ENCODE measurements at places on chromosomes 13 and 19. TPM values are rescaled to one million over a fixed set of nuclear protein-coding genes. Genes with fewer than 3 reads are reported as not detected.

DNA sequence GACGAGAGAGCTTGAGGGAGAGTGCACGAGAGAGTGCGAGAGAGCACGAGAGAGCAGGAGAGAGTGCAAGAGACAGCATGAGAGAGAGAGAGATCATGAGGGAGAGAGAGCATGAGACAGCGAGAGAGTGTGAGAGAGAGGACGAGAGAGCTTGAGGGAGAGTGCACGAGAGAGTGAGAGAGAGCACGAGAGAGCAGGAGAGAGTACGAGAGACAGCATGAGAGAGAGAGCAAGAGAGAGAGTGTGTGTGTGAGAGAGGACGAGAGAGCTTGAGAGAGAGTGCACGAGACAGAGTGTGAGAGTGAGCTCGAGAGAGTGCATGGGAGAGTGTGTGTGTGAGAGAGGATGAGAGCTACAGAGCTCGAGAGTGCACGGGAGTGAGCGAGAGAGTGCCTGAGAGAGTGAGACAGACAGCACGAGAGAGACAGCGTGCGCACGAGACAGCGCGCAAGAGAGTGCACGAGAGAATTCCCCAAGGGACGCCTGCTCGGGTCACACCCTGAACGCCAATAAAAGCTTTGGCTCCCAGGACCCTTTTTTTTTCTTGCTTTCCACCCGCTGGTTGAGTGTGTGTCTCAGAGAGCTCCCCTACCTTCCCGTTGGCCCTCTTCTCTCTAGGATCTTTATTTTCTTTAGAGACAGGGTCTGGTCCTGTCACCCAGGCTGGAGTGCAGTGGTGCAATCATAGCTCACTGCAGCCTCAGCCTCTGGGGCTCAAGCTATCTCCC is 3.7 kb downstream of the CD70 start:
- DNase-seq = no peak

- no peak for DNase-seq
These were observed 1347.3 kb downstream of the PCDH9 start for GRCh38 chr13:65882810-65883209.

DNA sequence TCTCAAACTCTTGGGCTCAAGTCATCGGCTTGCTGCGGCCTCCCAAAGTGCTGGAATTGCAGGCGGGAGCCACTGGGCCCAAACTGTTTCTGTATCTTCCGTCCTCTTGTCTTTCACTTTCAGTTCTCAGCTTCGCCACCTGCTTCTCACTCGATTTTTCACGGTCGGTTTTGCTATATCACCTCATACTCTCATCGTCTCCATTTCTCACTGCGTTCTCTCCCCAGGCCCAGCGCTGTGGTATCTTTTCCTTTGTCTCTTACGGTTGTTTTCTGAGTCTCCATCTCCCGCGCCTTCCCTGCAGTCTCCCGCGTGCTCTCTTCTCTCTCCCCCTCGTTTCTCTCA is 14.9 kb downstream of the SSC5D start:
- no peak for DNase-seq

The ANGPTL4 gene
- total RNA-seq = 2.8 TPM

The CACNA1A gene
- total RNA-seq = 6.4 TPM

The MCEMP1 gene
- 0.49 TPM for total RNA-seq

Measured in pancreas (tissue), 10 donors.